ENCODE measurements at places on chromosomes 3 and 15.

- DNase-seq = peak; percentile 0
Observed at GRCh38 chr3:86563400-86563970, 427.5 kb downstream of the VGLL3 start.

DNA sequence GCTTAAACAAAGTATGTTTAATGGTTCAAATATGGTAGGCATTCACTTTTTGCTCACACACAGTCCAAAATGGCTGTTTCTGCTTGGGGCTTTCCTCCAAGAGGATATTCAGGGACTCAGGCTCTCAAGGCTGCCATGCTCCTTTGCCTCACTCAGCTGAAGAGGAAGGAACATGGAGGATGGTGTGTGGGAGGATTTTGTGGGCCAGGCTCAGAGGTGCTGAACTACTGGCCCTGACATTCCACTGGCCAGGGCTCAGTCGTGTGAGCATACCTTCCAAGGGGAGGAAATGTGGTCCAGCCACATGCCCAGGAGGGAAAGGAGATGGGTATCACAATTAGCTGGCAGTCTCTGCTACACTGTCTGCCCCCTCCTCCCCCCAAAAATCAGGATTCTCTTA lies 8.7 kb downstream of the PXYLP1 start:
- no peak for DNase-seq

GRCh38 chr3:168155303-168155702 lies 59.6 kb upstream of the GOLIM4 start:
- DNase-seq = no peak

DNA sequence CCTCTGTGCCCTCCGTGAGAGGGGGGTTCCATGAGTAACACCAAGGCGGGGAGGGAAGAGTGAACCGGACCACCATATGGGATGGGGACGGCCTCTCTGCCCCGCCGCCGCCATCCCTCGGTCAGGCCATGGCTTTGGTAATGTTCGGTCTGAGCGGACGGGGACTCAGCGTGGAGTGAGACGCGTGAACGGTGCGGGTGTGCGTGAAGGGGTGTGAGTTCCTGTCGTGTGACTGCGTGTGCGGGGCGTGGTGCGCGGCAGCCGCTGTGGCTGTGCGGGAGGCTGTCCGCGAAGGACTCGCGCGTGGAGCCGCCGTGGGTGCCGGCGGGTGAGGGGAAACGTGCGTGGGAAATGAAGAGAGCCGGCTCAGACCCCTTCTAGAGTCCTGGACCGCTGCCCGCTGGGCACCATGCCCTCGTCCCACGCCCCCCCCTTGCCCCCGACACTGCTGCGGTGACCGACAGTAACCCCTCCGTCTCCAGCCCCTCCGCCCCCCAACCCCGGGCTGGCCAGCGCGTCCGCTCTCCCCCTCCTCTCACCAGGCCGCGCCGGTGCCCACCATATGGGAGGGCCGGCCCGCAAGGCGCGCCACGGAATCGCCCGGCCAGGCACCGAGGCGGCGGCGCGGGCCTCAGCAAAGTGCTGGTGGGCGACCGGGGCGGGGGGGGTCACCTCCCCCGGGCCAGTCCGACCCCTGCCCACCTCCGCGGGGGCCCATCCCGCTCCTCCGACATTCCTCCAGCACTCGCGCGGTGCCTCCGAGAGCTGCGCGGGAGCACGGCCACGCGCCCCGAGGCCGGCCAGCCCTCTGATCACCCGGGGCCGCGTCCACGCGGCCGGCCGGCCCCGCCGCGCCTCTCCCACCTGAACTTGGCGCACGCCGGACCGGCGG lies 589 bp downstream of the KLF15 start:
- DNase-seq = no peak

DNA sequence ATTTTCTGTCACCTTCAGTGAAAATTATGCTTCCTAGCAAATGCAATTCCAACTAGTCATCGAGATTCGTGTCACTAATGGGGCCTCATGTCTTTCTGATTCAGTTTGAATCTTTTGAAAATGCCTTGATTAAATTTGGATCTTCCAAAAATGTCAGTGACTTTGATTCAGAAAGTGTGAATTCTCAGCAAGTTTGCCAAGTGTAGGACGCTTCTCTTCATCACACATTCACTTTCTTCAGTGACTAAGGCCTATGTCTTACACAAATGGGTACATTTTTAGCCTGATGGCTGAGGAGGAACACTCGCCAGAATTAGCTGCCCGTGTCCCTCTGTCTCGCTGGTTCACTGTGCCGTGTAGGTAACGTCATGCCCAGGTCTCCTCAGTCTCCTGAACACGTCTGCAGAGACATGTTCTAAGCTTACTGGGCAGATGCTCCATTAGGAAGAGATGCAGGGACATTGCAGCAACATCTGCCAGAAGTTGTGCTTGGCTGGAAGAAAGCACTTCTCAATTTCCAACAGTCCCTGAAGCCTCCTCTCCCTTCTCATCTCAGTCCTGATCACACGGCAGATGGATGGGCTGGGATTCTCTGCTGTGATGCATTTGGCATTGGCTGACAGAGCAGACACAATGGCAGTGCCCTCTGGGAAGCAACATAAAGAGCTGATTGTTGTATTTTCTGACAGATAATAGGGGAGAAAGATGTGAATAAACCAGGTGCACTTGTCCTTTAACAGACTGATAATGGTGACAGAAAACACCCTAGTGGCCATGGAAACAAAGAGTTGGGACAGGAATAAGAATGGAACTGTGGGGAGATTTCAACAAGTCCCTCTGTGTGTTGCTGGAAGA lies 29.1 kb upstream of the LYZL4 start:
- DNase-seq = no peak

GRCh38 chr3:2246873-2247648 lies 148.4 kb downstream of the CNTN4 start:
- DNase-seq = no peak

- DNase-seq = no peak
Observed at GRCh38 chr3:35335703-35336102, 303.6 kb upstream of the ARPP21 start.

- DNase-seq = no peak
Observed at GRCh38 chr3:179272385-179272784, 21.5 kb upstream of the KCNMB3 start.

DNA sequence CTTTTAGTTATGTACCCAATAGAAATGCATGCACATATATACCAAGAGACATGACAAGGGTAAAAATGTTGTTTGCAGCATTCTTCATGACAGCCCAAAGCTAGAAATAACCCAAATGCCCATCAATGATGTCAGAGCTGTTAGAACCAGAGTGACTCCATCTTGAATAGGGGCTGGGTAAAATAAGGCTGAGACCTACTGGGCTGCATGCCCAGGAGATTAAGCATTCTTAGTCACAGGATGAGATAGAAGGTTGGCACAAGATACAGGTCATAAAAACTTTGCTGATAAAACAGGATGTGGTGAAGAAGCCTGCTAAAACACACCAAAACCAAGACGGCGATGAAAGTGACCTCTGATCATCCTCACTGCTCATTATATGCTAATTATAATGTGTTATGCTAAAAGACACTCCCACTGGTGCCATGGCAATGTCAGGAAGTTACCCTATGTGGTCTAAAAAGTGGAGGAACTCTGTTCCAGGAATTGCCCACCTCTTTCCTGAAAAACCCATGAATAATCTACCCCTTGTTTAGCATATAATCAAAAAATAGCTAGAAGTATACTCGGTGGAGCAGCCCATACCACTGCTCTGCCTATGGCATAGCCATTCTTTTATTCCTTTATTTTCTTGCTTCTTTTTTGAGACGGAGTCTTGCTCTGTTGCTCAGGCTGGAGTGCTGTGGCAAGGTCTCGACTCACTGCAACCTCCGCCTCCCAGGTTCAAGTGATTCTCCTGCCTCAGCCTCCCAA lies 32.9 kb downstream of the ZBTB11 start:
- peak; percentile 11 for DNase-seq

DNA sequence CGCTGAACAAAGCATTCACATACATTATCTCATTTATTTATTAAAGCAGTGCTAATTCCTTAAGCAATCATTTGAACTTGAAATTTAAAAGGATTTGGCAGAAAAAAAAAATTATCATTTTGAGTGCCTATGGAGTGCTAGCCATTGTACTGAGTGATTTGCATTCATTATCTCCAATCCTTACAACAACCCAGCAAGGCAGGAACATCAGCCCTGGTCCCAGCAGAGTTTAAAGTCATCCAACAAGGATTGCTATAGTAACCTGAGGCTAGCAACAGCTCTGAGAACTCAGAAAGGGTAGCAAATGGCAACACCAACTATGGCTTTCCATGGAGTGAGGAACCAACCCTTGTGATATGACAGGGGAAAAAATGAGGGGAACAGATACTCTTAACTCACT lies 237.6 kb upstream of the SETMAR start:
- no peak for DNase-seq

DNA sequence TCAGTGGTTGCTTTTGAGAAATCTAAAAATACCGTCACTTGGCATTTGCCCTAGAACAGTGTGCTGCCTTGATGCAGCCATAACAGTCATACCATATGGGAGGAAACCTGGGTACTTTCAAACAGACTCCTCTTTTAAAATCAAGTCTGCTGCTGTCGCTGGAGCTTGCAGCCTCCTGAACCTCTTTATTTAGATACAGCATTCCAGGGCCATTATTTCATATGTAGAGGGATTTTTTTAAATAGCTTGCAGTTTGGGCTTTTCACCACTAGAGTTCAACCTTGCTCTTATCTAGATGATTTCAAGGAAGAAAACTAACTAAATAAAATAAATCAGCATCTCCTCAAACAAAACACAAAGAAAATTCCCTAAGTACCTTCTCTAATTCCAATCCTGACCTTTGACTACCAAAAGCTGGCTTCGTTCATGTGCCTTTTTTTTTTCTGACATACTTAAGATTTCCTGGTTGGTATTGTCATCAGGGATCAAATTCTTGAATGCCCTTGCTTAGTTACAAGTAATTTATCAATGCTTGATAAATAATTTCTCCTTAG lies 111.6 kb downstream of the KBTBD8 start:
- peak; percentile 55 for DNase-seq

GRCh38 chr3:115855911-115856310 lies 232.6 kb downstream of the GAP43 start:
- DNase-seq = peak; percentile 45

- no peak for DNase-seq
Observed at GRCh38 chr15:98289747-98290146, 329.2 kb downstream of the ARRDC4 start.

DNA sequence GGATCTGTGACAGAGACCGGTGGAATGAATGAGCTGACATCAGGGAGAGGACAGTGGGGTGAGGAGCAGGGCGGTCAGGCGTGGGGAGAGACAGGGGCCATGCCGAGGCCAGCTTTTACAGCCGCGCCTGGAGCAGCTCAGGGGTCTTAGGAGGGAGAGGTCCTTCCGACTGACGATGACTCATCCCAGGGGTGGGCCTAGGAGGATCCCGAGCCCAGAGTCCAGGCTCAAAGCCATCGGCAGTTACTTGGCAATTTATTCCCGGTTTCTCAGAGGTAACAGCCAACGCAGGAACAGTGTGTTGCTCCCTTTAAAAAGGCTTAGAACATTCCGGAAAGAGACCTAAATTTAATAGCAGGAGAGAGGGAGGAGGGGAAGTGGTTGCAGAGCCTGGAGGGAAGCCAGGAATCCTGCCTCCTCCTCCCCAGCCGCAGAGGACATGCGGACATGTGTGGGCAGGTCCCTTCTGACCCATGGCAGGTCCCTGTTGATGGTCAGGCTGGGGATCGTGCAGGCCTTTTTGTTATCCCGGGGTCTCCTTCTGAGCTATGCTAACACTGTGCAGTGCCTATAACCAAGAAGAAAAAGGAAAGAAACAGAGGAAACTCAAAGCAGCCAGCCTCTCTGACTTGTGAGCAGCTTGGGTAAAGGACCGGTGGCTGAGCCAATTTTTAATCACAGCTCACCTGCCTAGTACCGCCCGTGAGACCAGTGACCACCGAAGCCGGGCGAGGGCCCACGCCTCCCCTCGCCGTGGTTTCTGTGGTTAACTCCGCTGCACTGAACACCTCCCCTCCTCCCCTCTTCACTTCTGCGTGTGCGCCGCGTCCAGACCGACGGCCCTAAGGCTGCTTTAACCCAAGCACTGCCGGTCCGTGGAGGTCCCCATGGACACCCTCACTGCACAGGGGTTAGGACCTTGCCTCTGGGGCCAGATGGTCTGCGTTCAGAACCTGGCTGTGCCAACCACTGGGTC lies 392.4 kb upstream of the PROK2 start:
- no peak for DNase-seq

- no peak for DNase-seq
Observed at GRCh38 chr3:134959516-134959915, 164.5 kb downstream of the EPHB1 start.

DNA sequence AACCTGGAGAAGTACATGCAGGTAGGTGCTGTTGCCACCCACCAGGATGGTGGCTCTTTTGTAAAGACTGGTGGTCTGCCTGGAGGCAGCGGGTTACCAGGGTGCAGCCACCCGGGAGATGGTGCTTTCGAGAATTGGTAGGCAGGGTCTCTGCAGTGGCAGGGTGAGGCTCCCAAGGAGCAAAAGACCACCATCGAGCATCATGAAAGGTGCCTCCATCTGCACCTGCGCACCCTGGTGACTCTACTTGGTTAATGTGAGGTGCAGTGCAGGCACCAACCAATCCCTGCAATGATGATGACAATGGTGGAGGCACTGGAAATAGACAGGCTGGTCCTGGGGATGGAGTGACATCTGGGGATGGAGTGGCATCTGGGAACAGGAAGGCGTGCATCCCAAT lies 236.7 kb downstream of the ADAMTS17 start:
- DNase-seq = no peak

DNA sequence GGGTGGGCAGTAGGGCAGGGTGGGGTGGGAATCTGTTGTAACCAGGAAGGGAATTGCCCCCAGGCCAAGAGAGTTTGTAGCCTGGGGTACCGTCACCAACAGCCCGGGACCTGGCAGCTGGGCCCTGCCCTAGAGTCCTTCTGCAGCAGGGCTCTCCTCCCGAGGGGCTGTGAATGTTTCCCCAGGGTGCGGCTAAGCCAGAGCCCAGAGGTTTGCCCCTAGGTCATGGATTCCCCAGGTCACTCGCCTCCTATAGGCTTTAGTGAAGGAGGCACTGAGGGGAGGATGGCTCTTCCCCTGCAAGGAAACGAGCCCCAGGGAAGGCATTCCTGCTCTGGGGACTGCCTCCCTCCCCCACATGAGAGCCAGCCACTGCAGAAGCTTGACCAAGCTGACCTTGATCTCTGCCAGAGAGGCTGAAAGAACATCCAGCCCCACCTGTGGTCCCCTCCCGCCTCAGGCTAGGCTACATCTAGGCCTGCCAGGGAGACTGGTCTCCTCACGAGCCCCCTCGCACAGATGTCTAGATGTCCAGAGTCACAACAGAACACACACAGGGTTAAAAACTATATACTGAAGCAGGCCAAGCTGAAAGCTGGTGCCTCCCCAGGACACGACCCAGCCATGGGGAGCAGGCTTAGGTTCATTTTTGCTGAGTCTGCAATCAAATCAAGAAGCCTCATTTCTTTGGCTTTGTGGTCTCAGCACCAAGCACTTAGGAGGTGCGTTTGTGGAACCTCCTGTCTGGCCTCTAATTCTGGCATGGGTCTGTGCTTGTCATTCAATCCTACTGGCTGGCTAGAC lies 69.1 kb upstream of the TAMM41 start:
- DNase-seq = no peak

GRCh38 chr15:40103864-40104271 lies 4.8 kb downstream of the BMF start:
- DNase-seq = no peak

DNA sequence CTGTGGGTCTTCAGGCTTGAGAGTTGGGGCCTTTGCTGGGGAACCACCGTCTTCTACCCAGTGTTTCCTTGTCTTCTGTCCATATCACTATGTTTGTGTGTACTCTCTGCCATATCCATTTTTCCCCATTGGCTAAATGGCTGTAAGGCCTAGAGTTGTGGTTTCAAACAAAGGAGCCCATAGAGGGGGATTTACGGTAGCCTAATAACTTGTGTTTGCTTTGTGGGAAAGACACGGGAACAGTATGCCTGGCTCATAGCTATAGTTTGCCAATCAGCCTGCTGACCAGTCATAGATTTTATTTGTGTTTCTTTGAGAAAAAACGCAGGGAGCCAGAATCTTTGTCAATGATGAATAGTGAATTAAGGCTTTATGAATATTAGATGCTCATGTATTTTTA lies 554.8 kb downstream of the NAALADL2 start:
- no peak for DNase-seq
